HepG2 (cell line): ENCODE measurements at places on chromosomes 11 and 22. TPM values are rescaled to one million over a fixed set of nuclear protein-coding genes. Genes with fewer than 3 reads are reported as not detected.

The KCTD21 gene
- 3.1 and 3.9 TPM in 2 replicates for total RNA-seq

DNA sequence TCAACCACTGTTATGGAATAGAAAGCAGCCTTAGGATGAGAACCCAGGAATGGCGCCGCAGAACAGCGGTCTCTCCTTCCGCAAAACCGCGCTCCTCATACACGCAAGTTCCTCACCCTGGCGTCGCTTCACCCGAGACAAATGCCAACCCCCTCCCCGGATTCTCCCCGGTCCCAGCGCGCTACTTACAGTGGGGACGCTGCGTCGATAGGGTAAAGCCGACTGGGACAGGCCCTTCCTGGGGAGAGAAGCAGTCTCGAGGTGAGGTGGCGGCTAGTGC is 287 bp downstream of the RPS13 start:
- H3K4me1 ChIP-seq: peaks cover 45% of the 10 kb centered on the region
- peaks cover 2% of the 10 kb centered on the region for H3K36me3 ChIP-seq
- DNase-seq: no peak
- H3K27ac ChIP-seq: peak overlapping the region; percentile 83

The OR10A2 gene
- not detected in 2 replicates for total RNA-seq

The LDLRAD3 gene
- total RNA-seq: 0.34 and 0.60 TPM in 2 replicates

- no peak for DNase-seq
- no peaks in the 10 kb centered on the region for H3K27me3 ChIP-seq
- no peak overlapping the region for H3K4me3 ChIP-seq
- no peaks in the 10 kb centered on the region for H3K36me3 ChIP-seq
- H3K4me1 ChIP-seq: peaks cover 91% of the 10 kb centered on the region
- no peak overlapping the region for H3K27ac ChIP-seq
Measured at GRCh38 chr11:68142028-68142412, 20.8 kb upstream of the CHKA start.

The ROBO4 gene
- 0.07 TPM in 1 of 2 replicates, not detected in the other for total RNA-seq

The BIK gene
- 0.66 and 0.80 TPM in 2 replicates for total RNA-seq
